ENCODE measurements at places on chromosomes 1 and 21. TPM values are rescaled to one million over a fixed set of nuclear protein-coding genes. Genes with fewer than 3 reads are reported as not detected.

DNA sequence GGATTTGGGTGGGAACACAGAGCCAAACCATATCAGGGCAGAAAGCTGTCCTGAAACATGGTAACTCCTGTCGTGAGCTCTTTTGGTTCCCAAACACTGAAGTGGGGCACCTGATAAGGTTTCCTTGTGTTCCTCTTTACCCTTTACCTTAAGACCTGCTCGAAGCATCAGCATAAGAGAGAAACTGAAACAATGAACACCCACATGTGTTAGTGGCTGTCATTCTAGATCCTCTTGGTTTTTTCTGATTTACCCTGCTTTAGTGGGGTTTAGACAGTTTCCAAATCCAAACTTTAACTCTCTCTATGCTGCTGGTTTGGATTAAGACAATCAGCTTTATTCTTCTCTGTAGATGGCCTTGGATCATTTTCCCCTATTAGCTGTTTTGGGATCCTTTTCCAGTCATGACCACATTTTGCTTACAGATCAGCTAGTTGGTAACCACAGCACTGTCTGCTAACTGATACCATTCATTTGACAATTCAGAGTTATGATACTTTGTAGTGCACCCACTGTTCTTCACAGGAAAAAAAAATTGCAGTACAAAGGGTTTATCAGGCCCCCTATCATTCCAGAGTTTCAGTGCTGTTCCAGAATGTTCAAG lies 975 bp upstream of the MNDA start:
- no peak for DNase-seq

DNA sequence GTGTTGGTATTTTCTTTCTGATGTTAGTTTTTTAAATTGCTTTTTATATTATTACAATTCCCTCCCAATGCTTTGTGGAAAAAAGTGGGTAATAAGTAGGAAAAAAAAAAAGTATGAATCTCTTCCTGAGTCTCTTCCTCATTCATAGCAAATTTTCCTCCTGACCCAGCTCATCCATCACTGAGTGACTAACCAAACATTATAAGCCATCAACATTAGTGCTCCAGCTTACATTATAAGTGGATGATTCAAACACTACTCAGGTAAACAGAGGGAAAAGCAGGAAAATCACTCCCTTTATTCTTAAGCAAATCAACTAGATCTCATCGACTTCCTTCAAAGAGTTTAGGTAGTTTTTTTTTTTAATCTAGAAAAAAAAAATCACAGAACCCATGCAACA lies 15.4 kb upstream of the SAMD13 start:
- no peak for DNase-seq

DNA sequence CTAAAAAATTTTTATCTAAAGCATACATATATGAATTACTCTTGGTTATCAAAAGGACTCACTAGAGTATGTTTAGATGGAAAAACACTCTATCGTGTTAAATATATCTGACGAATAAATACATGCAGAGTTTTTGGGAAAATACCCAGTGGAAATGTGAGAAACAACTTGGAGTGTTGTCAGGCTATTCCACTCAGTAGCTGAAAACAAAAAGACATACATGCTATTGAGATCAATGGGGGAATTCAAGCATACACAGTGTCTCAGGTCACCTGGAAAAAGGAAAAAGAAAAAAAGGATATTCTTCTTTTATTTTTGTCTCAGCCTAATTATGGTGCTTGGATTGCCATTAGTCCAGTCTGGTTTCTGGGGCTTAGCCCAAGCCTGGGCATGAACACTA lies 247.0 kb upstream of the LYPLAL1 start:
- DNase-seq, result no peak

DNA sequence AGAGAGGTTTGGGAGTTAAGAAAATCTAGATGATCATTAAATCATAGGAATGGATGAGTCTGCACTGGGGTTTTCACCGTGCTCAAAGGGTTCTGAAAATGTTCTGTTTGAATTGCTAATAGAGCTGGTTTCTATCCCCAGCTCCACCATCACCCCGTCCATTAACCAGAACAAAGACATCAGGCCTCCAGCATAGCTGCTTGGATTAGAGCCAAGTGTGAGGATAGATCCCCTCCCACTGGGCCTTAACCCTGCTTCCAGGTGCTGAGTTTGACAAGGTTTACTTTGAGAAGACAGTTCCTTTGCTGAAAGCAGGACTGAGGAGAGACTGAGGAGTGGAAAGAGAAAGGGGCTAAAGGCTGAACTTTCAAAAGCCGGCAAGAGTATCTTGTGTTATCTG lies 48.3 kb downstream of the MPZL1 start:
- no peak for DNase-seq

DNA sequence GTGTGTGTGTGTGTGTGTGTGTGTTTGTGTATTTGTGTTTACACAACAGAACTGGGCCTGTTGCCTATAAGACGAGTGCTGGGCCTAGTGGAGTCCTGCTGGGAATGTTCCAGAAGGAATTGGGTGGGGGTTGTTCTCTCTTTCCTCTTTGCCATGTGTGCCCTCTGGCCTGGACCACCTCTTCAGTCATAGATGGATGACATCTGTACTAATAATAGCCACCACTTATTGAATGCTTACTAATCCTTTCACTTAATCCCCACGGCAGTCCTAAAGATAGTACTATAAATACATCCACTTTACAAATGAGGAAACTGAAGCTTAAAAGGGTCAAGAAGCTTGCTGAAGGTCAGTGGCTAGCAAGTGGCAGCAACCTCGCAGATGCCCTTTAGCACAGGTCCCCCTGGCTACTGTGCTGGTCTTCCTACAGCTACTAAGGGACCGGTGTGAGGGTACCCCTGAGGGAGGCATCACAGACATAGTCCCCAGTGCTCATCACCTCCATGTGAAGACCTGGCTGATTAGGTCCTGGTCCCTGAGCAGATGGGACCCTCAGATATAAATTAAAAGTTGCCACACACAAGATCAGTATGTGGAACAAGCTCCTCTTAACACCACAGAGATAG lies 55.2 kb upstream of the KIF1B start:
- DNase-seq, result no peak

Gene DCST1
- total RNA-seq, result not detected

GRCh38 chr1:192598589-192598988 lies 23.0 kb downstream of the RGS1 start:
- DNase-seq, result no peak

Gene SV2A
- total RNA-seq, result not detected

GRCh38 chr1:166924823-166925541 lies 48.9 kb upstream of the TADA1 start:
- peak; percentile 70 for DNase-seq

DNA sequence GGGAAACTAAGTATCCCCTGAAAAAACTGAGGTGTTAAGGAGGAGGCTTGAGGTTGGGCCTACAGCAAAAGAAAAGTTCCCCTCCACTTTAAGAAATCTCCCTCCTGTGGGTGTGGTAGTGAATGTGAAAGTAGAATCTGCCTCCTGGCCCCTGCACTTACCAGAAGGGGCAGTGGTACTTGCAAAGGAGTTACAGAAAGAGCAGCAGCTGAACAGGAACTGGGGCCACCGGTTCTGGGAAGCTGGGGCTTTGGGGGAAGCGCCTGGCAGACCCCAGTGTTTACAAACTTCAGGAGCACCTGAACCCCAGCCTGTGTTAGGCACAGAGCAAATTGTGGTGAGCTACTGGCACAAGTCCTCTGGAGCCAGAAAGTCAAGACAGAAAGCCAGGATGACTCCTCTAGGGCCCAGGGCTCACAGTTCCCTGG lies 250.2 kb upstream of the FGGY start:
- no peak for DNase-seq

DNA sequence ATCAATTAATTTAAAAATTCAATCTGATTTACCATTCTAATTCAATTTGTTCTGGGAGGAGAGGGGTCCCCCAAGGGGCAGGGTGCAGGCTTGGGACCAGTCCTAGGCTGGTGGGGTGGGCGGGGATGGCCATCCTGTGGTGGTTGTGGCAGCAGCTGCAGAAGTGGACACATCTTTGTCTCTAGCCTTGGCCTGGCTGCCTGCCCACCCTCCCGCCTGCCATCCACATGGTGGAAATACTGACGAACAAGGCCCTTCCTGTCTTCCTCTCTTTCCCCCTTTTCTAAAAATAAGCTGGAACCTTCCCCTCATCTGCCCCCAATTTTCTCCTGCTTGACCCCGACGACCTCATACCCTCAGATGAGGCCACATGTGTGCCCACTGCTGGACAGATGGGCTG lies 130.9 kb downstream of the FOXD2 start:
- DNase-seq, result no peak

- DNase-seq, result no peak
Observed at GRCh38 chr1:1373815-1374588, 1.0 kb downstream of the AURKAIP1 start.

DNA sequence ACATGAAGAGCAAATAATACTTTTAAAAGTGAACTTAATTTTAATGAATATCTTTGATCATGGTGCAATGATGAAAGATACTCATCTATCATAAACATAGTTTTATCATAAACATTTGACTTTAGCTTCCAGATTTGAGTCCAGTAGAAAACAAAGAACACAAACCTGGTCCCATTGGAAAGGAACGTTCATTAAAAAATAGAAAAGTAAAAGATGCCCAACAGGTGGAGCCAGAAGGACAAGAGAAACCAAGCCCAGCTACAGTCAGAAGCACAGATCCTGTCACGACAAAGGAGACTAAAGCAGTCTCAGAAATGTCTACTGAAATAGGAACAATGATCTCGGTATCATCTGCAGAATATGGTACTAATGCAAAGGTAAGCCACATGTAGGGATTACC lies 55.6 kb upstream of the MYOCOS start:
- no peak for DNase-seq

Gene OR2T35
- total RNA-seq, result not detected

GRCh38 chr1:40076895-40077312 lies 20.1 kb downstream of the PPT1 start:
- DNase-seq, result no peak

Gene CFAP74
- not detected for total RNA-seq

DNA sequence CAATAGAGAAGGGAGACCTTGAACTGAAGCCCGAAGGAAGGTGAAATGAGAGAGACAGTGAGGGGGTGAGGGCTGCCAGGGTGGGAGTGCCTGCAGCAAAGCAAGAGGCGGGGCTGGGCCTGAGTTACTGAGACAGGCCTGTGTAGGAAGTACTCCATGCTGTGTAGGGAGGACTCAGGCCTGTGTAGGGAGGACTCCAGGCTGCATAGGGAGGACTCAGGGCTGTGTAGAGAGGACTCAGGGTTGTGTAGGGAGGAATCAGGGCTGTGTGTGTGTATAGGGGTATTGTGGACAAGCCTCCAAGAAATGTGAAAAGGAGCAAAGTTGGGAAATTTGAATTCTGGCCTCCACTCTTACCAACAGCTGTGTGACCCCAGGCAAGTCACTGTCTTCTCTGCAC lies 133.8 kb upstream of the CACNA1E start:
- DNase-seq, result no peak

- DNase-seq, result no peak
Observed at GRCh38 chr1:205774198-205775014, 876 bp downstream of the RAB29 start.

Gene CADM3
- not detected for total RNA-seq

Gene CCNL2
- 97.9 TPM for total RNA-seq

- no peak for DNase-seq
Observed at GRCh38 chr1:164718821-164719220, 159.8 kb downstream of the PBX1 start.

DNA sequence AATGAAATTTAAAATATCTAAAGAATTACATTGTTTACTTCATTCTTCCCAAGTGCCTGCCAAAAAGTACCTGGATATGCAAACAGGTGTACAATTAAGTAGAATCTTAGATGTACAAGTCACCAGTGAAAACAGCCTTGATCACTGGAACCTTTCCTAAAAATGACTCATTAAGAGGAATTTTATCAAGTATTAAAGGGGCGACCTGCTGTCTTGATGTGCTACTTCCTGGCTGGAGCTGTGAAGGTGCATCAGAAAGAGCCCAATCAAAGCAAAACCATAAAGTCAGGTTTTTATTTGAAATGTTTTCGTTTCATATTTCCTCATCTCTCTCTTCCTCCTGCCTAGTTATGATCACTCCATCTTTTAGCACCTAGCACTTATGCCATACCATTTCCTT lies 33.4 kb downstream of the IFI44 start:
- no peak for DNase-seq

Gene DCAF6
- 84.6 TPM for total RNA-seq

GRCh38 chr1:77218477-77219165 lies 609 bp downstream of the PIGK start:
- peak; percentile 55 for DNase-seq

GRCh38 chr1:50508040-50508586 lies 84.9 kb upstream of the DMRTA2 start:
- DNase-seq, result no peak

- DNase-seq, result peak; percentile 67
Observed at GRCh38 chr1:156241311-156241811, 623 bp upstream of the BGLAP start.

GRCh38 chr1:85134583-85135391 lies 66.0 kb downstream of the SYDE2 start:
- no peak for DNase-seq

GRCh38 chr1:233281711-233282581 lies 13.6 kb downstream of the PCNX2 start:
- no peak for DNase-seq

DNA sequence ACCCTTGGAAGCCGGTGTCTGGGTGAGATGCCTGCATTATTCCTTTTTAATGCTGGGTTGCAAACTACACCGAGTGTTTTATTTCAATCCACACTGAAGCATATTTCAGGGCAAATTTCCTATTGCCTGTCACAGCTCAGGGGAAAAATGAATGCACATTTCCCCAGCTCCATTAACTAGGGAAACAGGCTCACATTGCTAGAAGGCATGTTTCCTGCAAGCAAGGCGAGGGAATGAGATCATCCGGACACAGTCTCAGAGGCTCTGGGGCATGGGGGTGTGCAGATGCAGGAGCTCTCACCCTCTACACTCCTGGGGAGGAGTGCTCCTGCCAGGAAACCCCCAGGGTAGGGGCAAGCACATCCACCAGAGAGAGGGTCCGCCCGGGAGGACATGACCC lies 24.6 kb downstream of the SYT2 start:
- no peak for DNase-seq

- no peak for DNase-seq
Observed at GRCh38 chr21:37516998-37517397, 150.4 kb downstream of the DYRK1A start.

DNA sequence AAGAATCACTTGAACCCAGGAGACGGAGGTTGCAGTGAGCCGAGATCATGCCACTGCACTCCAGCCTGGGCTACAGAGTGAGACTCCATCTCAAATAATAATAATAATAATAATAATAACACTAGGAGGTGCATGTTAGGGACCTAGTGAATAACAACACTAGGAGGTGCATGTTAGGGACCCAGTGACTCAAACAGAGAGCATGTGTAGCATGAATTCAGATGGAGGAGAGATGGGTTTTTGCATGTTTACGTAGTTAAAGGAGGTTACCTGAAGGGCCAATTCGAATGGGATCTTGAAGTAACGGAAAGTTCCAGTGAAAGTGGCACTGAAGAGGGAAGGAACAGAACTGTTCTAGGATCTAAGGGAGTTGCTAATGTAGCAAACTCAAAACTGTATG lies 7.1 kb upstream of the KCNK1 start:
- no peak for DNase-seq

DNA sequence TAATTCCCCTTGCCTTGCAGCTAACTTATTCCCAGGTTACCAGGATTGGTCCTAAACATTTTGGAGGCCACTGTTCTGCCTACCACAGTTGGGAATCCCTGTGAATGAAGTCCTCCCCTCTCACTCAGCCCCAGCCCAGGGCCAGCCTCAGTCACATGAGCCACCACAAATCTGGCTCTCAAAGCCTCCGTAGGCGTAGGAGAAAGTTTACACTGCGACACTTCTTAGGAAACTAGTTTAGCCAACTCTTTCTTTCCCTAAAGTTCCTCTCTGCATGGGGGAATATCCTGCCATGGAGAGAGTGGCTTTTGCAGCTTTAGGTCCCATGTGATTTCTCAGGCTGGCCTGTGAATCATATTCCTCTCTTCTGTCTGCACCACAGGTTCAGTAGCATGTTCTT lies 45.7 kb upstream of the ETV3 start:
- DNase-seq, result no peak

Gene ARHGAP30
- 59.6 TPM for total RNA-seq
